ENCODE measurements at places on chromosomes 6 and 20. TPM values are rescaled to one million over a fixed set of nuclear protein-coding genes. Genes with fewer than 3 reads are reported as not detected.
A peak's percentile ranks its signal among the peaks of the same experiment; 100 is the strongest.

DNA sequence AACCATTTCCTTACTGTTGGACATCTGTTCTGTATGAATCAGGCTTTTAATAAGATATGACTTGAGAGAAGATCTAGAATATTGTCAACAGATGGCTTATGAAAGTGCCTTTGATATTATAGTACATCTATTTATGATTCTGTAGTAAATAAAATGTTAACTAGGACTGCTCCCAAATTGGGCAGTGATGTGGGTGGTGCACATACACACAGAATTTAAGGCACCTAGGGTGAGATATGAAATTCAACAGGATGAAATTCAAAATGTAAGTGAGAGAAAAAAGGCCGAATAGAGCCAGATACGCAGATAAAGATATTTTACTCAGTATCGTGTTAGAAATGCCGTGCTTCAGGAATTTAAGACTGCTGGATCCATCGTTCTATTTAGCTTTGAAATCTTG is 26.3 kb downstream of the FAM50B start:
- DNase-seq, result no peak

DNA sequence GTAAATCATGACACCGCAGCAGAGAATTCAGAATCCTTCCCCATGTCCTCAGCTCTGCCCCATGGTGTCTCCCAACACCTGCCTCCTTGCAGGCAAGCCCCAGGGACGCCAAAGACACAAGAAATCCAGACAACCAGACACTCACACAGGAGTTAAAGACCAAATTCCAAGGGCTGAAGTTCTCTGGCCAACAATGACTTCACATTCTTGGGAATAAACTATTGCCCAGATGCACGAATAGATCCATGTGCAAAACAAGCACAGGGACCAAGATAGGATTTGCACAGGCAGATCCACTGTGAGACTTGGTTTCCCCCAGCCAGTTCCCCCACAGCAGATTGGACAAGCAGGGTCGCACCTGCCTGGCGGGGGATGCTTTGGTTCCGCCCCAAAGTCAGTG is 246.7 kb downstream of the SOD2 start:
- no peak for DNase-seq

DNA sequence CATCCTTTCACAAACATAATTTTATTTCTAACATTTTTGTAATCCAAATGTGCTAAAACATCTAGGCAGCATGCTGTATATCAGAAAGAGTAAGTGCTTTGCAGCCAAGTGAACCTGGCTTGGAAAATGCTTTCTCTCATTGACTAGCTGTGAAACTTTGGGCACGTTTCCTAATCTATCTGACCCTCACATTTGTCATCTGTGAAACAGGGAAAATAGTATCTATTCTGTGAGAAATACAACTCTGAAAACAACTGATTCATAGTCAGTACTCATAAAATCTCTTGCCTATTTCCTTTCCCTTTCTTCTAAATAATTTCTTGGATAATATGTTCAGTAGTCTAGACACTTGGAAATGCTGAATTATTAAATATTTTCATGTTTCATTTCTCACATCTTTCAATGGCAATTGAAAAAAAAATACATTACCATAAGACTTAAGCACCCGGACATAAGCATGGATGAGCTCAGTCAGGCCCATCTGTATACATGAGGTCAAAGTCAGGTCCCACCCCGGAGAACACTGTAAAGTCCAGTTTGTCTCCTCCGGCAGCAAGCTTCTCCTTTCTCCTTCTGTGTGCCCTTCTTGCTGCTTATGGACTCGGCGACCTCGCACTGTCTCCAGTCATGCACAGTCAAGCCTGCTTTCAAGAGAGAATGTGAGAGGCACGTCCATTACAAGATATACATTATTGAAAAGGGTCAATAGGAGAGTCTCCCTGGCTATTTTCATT is 455.0 kb upstream of the SOX4 start:
- DNase-seq, result no peak

GRCh38 chr20:47922269-47922668 is 137.0 kb upstream of the SULF2 start:
- no peak for DNase-seq

GRCh38 chr20:4112481-4113421 is 97.4 kb upstream of the RNF24 start:
- peak; percentile 58 for DNase-seq

DNA sequence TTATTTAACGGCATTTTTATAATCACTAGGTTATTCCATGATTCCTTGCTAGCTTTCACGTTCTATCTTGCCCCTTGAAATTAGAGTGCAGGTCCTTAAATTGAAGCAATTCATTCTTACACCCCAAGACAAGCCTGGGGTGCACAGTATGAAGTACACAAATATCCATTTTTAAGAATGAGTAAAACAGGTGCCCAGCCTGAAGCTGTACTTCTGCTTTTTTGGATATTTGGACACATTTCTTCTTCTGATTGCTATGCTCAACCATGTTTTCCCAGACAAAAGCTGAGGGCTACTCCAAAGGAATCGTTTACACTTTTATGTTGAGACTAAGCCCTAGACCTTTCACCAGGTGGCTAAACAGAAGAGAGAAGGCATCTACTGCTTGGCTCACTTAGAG is 7.9 kb upstream of the TAGAP start:
- DNase-seq, result no peak

GRCh38 chr20:17036541-17036940 is 190.3 kb upstream of the PCSK2 start:
- no peak for DNase-seq

- DNase-seq, result no peak
Measured at GRCh38 chr20:5584678-5585077, 165.5 kb upstream of the SHLD1 start.

DNA sequence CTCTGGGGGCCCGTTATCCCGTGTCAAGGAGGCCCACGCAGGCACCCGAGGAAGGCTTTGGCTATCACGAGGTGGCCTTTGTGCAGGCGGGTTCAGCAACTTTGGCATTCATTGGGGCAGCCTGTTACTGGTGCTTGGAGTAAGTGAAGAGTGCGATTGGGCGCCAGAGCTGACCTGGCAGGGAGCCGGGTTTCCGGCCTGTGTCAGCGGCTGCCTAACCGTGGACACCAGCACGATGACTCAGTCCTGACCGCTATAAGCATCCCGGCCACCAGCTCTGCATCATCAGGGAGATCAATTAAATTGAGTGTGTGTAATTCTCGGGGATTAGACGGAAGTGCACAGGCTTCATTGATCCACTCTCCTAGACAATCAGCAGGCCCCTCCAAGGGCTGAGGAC is 45.9 kb downstream of the CDH4 start:
- DNase-seq, result no peak

The RIPOR2 gene
- 3.7 TPM for total RNA-seq

- no peak for DNase-seq
Measured at GRCh38 chr6:44176130-44176761, 17.6 kb downstream of the CAPN11 start.

- no peak for DNase-seq
Measured at GRCh38 chr6:168299541-168300511, 19.8 kb downstream of the DACT2 start.

The SEL1L2 gene
- total RNA-seq, result not detected

- no peak for DNase-seq
Measured at GRCh38 chr6:14123386-14124111, 6.0 kb downstream of the CD83 start.

DNA sequence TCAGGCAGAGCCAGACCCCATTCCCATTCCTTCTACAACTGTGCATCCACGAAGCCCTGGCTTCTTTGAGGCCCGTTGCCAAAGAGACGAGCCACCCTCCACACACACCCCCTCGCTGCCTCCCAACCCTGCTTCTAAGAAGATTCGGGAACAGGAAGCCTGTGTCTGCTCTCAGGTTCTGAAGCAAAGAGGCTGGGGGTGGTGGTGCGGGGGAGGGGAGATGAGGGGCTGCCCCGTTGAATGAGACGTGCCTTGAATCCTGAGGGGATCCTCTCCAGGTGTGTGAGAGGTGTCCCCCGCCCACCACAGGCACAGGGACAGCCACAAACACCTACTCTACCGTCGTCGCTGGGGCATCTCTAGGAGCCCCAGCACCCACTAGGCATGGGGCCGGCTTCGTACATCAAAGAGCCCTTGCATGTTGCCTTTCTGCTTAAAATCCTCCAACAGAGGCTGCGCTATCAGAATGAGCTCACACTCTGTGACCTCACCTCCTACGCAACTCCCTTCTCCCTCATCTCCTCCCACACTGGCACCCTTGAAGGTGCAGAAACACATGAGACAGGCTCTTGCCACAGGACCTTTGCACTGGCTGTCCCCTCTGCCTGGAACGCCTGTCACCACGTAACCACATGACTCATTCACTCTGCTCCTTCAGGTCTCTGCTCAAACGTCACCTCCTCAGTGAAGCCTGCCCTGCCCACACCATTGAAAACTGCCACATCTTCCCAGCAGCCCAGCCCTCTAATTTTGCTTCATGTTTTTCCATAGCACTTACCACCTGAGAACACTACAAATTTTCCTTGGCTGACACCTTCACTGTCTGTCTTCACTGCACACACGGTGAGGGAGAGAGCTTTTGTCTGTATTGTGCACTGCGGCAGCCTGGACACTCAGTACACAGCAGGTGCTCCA is 58.5 kb downstream of the PREX1 start:
- DNase-seq, result peak; percentile 39

The SLC17A1 gene
- total RNA-seq, result not detected

GRCh38 chr20:56376331-56376730 is 15.7 kb downstream of the AURKA start:
- DNase-seq, result no peak

DNA sequence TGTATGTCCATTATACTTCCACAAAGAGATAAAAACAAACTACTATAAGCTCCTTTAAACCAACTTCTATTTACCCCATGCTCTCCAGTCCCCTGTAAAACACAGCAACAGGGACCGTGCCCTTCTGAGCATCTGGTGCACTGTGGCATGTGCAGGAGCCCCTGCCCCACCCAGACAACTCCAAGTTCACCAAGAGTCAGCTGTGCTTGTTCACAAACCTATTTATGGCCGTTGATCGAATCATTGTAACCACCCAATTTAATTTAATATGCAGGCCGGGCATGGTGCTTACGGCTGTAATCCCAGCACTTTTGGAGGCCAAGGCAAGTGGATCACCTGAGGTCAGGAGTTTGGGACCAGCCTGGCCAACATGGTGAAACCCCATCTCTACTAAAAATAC is 13.7 kb upstream of the BLCAP start:
- no peak for DNase-seq

DNA sequence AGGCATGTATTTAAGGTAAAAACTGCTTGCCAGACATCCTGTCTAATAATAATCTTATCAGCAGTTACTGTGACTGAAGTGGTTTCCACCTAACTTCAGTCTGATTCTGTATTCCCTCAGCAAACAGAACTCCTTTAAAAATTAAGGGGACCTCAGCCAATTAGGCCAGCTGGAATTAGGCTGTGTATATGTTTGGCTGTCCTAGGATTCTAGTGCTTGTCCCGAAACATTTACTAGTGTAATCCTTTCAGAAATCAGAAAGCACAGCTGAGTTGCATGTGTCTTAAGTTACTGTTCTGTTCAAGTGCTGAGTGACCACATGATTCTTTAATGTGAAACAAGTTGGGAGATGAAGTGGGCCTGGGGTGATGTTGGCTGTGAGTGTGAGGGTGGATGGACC is 120.9 kb upstream of the SUPT3H start:
- DNase-seq, result no peak

Measured in Peyer's patch (tissue), 4 donors.